ENCODE measurements at places on chromosomes 7 and 10.

- DNase-seq: no peak
These were observed 24.3 kb upstream of the PDZD8 start for GRCh38 chr10:117399341-117400196.

GRCh38 chr10:58796824-58797223 lies 284.2 kb downstream of the BICC1 start:
- no peak for DNase-seq

GRCh38 chr7:154879629-154880028 lies 123.3 kb downstream of the PAXIP1 start:
- DNase-seq: no peak

DNA sequence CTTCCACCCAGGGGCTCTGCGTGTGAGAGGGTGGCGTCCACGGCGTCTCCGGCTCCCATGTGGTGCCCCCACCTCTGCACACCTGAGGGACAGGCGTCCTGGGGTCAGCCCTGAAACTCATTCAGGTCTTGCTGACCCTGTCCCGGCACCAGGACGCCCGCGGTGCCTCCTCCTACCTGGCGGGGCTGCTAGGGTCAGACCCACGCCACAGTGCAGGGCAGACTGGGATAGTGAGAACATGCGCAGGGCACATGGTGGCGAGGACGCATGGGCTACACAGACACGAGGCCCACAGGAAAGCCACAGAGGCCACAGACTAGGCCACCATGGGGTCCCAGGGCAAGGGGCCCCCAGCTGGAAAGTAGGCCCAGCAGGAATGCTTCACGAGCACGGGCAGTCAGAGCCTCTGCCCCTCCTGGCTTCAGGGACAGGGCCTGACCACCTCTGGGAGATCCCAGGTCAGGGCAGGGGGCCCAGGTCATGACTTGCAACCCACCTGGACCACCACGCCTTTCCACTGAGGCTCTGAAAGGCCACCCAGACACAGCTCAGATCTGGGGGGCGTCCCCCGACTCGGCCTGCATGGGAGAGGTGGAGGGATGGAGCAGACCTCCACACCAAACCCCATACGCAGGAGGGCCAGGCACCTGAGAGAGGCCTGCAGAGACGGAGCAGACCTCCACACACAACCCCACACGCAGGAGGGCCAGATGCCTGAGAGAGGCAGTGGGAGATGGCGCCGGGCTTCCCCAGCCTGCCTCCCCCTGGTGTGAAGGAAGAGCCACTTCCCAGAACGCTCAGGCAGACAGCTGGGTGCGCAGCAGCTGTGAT lies 188.6 kb downstream of the ELFN1 start:
- DNase-seq: no peak

- no peak for DNase-seq
These were observed 296.9 kb upstream of the DGKB start for GRCh38 chr7:15199482-15199881.

- DNase-seq: no peak
These were observed 5.5 kb upstream of the MUC12 start for GRCh38 chr7:100963874-100964273.

DNA sequence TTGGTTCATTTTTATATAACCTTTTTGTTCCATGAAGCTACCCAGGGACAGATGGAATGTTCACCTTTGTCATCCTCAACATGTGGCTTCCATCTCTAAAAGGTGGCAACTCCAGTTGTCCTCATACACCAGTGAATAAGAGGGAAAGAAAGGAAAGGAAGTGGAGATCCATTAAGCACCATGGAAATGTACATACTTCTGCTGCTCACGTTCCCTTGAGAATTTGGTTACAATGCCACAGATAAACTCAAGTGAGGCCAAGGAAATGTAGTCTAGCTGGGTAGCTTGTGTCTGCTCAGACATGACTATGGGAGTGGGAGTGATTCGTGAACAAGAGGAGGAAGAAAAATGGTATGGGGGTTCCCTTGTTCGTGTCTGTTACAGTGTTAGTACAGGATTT lies 237.1 kb upstream of the FAM3C start:
- DNase-seq: no peak

GRCh38 chr10:30798646-30799185 lies 169.2 kb upstream of the LYZL2 start:
- no peak for DNase-seq

- no peak for DNase-seq
These were observed 346.4 kb upstream of the SHH start for GRCh38 chr7:156158693-156159092.

DNA sequence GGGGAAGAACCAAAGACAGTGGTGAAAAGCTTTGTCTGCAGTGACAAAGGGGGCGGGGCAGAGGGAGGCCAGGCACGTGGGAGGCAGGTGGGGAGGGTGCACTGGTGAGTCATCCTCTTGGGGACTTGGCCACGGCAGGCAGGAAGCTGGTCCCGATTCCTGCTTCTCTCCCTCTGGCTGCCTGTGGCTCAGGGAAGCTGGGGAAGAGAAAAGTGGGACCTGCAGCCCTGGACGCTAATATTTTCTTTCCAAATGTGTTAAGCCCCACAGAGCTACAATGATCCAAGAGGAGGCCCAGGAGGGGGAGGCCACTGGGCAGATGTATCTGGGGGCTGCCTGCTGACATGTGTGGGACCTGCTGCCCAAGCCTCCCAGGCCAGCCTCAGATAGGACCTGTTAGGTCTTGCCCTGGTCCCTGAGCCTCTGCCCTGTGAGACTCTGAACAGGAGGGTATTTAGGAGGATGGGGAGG lies 231.8 kb downstream of the KCNMA1 start:
- DNase-seq: no peak

DNA sequence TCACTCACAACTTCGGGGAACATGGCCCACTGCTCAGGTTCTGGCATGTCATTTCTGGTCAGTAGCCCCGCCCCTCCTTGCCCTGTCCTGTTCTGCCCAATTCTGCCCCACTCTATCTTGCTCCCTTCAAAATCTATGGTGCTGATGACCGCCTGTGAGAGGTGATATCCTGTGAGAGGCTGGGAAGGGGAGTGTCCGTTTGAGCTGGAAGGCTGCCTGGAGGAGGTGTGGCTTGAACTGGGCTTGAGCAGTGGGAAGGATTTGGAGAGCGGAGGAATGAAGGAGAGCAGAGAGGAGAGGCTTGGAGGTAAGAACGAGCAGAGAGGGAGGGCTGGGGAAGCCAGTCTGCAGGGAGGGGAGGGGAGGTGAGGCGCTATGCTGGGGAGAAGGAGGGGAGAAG lies 145.3 kb downstream of the RPS24 start:
- DNase-seq: no peak

DNA sequence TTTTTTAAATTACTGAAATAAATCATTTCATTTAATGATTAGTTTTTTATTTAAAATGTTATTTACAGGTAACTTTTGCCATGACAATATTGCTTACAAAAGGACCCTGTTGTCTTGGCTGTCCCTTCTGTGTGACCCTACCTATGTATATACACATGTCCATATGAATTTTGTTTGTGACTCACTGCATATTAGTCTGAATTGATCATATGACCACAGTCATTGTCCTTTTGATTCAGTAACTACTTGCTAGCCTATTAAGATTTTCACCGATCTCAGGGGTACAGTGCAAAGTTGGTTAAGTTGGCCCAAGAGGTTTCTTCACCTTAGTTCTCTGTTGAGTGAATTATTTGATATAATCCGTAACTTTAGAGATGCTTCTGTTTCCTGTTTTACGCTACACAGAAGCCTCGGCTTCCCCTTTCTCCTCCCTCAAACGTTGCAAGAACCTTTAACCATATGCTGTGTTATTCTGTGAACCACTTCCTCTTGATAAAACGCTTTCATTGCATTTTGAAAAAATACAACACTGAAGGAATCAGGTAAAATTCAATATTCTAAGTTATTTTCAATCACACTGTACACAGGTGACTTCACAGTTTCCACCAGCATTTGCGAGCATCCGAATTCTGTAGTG lies 43.9 kb downstream of the APBB1IP start:
- DNase-seq: no peak

DNA sequence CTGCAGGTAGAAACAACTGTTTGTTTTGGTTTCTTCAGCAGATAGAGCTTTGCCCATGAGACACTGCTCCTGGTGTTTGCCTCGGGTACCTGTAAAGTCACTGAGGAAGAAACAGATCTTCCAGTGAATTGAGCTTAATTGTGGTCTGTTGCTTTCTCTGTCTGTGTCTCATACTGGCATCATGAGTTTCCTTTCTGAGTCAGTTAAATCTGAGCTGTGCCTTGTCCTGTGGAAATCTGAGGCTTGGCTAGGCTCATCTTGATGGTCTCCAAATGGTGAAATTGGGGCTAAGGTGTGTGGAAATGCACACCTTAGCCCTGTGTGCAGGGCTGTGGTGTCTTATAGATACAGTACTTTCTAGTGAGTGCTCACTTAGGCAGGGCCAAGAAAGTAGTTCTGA lies 67.4 kb downstream of the GBF1 start:
- no peak for DNase-seq

- DNase-seq: no peak
These were observed 62.4 kb downstream of the CTTNBP2 start for GRCh38 chr7:117810642-117811512.

GRCh38 chr10:125084614-125085257 lies 75.6 kb downstream of the CTBP2 start:
- no peak for DNase-seq

- DNase-seq: no peak
These were observed 196.6 kb upstream of the KIAA1217 start for GRCh38 chr10:24012249-24012803.

DNA sequence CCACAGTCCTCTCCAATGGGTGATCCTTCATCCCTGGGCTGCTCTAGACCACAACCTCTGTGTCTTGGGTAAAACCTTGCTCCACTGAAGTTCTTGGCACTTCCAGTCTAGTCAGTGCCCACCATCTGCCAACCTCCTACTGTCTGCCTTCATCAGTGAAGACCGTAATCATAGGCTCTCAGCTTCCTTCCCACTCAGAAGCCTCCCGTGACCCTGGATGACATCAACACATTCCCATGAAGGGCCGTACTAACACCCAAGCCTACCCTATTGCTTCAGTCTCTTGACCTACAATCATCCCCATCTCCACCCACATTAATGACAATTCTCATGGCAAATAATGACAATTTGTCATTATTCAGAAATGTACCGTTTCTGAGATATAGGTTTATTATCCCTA lies 27.6 kb upstream of the GARS1 start:
- DNase-seq: no peak

DNA sequence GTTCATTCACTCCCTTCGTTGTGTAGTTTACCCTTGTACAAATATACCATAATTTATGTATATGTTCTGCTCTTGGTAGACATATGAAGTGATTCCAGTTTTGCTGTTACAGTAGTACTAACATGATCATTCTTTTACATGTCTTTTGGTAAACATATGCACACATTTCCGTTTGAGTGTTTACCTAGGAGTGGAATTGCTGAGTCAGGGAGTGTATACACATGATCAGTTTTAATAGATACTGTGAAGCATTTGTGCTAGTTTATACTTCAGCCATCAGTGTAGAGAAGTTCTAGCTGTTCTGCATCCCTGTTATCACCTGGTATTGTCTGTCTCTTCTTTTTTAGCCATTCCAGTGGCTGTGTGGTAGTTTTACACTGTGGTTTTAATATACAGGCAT lies 34.5 kb upstream of the CYP26C1 start:
- no peak for DNase-seq

DNA sequence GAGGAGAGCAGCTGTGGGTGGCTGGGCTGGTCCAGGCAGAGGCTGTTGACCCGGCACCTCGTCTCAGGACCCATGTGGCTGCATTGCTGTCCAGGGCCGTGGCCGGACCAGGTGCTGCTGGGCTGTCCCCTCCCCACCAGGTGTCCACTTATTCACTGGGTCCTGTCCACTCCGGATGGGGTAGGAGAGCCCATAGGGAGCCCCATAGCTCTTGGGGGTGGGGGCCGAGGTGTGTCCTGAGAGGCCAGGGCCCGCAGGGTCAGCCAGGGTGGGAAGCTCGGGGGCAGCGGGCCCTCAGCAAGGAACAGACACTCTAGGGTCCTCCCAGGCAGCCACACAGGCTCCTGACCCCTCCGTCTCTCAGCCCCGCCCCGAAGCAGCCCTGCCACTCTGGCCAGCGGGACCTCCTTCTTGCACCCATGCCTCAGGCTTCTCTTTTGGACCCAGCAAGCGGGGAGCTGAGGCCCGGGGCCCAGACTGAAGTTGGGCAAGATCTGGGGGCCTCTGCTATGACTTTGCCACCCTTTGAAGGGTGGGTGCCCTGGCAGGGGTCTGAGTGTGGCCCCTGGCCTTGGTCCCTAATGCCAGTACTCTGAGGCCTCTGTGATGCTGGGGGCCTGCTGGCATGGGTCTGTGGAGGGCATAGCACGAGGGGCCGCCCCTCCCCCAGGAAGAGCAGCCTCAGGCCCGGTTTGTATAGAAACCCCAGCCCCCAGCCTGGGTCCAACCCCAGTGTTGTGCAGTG lies 86.4 kb downstream of the NKX6-2 start:
- no peak for DNase-seq

- no peak for DNase-seq
These were observed 10.3 kb upstream of the CALML5 start for GRCh38 chr10:5509691-5510090.

GRCh38 chr10:120181154-120181553 lies 275.9 kb upstream of the PLPP4 start:
- DNase-seq: no peak

- DNase-seq: no peak
These were observed 27.7 kb downstream of the CCM2 start for GRCh38 chr7:45027774-45028114.

GRCh38 chr7:11668727-11669126 lies 163.3 kb downstream of the THSD7A start:
- no peak for DNase-seq
